Posterior vena cava (tissue), 2 donors: ENCODE measurements at places on chromosomes 7 and 10. TPM values are rescaled to one million over a fixed set of nuclear protein-coding genes. Genes with fewer than 3 reads are reported as not detected.

Gene KNDC1
- total RNA-seq, result 0.37 TPM

Gene TPST1
- total RNA-seq, result 32.5 TPM

Gene TBXAS1
- 15.7 TPM for total RNA-seq

Gene NEURL1
- total RNA-seq, result 0.37 TPM

Gene PRTFDC1
- 7.2 TPM for total RNA-seq

Gene NPFFR1
- total RNA-seq, result not detected

Gene TMEM236
- total RNA-seq, result 2.2 TPM

Gene PRF1
- 4.6 TPM for total RNA-seq

Gene SMO
- total RNA-seq, result 8.5 TPM

Gene CPED1
- total RNA-seq, result 120 TPM

Gene BLNK
- 3.2 TPM for total RNA-seq

Gene FLNC
- total RNA-seq, result 856 TPM

Gene REPIN1
- total RNA-seq, result 50.5 TPM

Gene RGR
- total RNA-seq, result 0.38 TPM

Gene RNF133
- 0.76 TPM for total RNA-seq

Gene ACTR3C
- 1.7 TPM for total RNA-seq

Gene SAMD9L
- 11.5 TPM for total RNA-seq

Gene IKZF5
- 19.1 TPM for total RNA-seq

Gene GJD4
- total RNA-seq, result not detected

Gene AGR2
- total RNA-seq, result not detected

Gene CDNF
- total RNA-seq, result 0.95 TPM

Gene CAMK2B
- total RNA-seq, result 1.2 TPM

Gene HOXA11
- 0.51 TPM for total RNA-seq

Gene TACR2
- total RNA-seq, result 3.0 TPM

Gene DOCK1
- 50.8 TPM for total RNA-seq

Gene HKDC1
- total RNA-seq, result 0.09 TPM

Gene ZNF804B
- total RNA-seq, result not detected

Gene FXYD4
- not detected for total RNA-seq

Gene PRKAG2
- 94.2 TPM for total RNA-seq

Gene CUBN
- 2.3 TPM for total RNA-seq

Gene HACD1
- 51.3 TPM for total RNA-seq

Gene ADIRF
- total RNA-seq, result 188 TPM

Gene ANLN
- total RNA-seq, result 6.4 TPM

Gene ZNF862
- 14.2 TPM for total RNA-seq

Gene RADIL
- 5.0 TPM for total RNA-seq

Gene WEE2
- not detected for total RNA-seq
